ENCODE measurements at places on chromosomes 6 and 20.

DNA sequence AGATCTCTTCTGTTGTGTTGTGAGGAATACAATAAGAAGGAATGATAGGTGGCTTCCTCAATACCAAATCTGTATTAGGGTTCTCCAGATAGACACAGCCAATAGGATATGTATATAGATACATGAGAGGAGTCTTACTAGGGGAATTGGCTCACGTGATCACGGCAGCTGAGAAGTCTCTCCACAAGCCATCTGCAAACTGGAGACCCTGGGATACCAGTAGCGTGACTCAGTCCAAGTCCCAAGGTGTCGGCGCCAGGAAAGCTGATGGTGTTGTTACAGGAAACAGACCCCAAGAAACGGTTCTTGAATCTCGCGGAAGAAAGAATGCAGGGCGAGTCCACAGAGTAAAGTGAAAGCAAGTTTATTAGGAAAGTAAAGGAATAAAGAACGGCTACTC is 61.4 kb downstream of the SYTL3 start:
- DNase-seq: no peak

DNA sequence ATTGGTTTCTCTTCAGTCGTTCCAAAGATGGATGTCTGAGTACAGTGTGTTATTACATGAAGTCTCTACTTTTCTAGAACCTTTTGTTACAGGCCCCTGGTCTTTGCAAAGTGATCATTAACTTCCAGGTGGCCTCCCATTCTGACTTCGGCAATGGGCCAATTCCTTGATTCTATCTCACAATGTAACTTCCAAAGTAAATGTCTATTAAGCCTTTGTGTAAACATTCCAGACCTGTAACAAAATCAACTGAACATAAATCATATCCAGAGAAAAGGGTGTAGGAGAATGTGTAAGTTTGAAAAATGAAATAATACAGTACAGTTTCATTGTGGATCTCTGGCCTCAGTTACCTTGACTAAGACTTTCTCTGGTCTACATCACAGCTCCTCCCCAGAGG is 187.8 kb upstream of the JAG1 start:
- no peak for DNase-seq

DNA sequence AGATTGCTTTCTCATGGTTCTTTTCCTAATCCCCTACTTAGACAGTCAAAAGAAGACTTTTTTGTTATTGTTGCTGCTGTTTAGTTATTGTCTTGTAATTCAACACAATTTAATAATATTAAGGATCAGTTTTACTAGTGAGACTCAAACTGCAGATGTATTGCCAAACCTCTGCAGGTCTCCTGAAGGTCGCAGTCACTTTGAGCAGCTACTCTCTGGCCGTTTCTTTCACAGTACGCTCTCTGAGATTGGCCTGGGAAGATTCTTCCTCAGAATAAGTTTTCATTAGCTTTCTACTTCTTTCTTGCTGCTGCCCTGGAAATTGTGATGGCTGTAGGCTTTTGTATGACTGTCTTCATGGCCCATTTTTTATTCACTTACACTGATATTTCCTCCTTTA is 930.8 kb downstream of the QKI start:
- no peak for DNase-seq

- DNase-seq: no peak
Measured at GRCh38 chr6:47004463-47004862, 37.7 kb downstream of the ADGRF1 start.

DNA sequence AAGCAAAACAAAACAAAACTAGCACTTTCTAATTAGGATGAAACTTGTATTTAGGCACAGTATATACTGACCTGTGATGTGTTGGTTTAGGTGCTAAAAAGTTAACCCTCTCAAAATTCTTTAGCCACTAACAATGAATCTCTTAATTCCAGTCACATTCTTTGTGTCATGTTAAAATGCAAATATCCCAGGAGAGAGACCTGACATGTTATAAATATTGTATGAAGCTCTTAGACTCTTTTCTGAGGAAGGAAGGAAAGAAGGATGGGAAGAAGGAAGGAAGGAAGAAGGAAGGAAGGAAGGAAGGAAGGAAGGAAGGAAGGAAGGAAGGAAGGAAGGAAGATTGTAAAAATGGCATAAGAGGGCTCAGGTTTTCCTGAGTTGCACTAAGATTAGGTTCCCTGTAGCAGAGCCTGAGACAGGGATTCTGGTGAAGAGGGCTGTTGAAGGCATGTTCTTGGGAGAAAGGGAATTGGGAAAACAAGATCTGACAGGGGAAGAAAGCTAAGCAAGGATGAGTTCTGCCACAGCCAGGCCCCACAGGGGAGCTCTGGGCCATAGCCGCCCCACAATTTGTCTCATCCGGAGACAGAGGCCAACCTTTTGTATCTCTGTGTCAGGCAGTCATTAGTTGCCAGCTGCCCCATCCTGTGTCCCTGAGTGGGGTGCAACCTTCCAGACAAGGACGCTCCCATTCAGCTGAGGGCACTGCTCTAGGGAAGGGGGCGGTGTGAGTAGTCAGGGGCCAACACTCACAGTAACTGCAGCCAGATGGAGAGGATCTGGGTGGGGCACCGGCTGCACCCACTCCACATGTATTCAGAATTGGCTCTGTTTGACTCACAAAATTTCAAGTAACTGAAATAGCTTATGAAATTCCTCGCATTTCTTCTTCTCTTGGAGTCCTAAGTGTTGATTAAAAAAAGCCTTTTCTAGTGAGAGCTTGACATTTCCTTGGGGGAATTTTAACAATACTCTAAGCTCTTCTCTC is 189.3 kb upstream of the ARG1 start:
- no peak for DNase-seq

DNA sequence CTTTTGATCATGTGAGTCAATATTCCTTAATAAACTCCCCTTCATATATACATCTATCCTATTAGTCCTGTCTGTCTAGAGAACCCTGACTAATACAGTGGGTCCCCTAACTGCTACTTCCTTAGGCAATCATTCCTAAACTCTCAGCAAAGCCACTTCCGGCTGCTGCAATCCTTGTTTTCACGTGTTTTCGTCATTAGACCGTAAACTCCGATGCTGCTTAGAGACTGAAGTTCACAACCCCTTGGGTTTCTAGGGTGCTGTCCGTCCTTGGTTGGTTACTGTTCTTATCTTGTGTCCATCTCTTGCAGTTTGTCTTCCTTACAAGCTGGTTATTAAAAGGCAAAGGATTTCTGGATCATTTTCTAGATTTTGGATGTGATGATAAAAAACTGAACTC is 106.4 kb downstream of the GMPR start:
- no peak for DNase-seq

- no peak for DNase-seq
Measured at GRCh38 chr6:104537180-104537579, 322.5 kb downstream of the HACE1 start.

GRCh38 chr6:35898003-35898402 is 22.9 kb downstream of the SRPK1 start:
- DNase-seq: no peak

DNA sequence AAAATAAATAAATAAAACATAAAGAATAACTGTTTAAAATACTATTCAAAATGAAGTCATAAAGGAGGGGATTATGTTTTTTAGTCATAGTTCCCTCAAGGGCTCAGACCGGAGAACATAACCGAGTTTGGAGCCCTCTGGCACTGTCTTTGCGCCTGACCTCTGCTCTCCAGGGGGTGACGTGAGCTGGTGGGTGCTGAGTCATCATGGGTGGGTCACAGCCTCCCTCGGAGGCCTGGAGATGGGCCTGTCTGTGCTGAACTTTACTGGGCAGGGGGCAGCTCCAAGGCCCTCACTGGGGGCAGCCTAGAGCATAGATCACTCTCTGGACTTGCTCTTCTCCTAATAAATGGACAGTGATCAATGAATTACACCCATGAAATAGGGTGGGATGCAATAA is 3.1 kb upstream of the MAVS start:
- DNase-seq: no peak

All from activated CD4-positive, alpha-beta T cell treated with anti-CD3 and anti-CD28 coated beads for 1 hour (primary cell).